ENCODE measurements at places on chromosomes 11 and 22. TPM values are rescaled to one million over a fixed set of nuclear protein-coding genes. Genes with fewer than 3 reads are reported as not detected.

- no peak for DNase-seq
These were observed 5.8 kb downstream of the MS4A12 start for GRCh38 chr11:60498399-60498798.

GRCh38 chr11:79082280-79082679 is 358.6 kb downstream of the TENM4 start:
- no peak for DNase-seq

DNA sequence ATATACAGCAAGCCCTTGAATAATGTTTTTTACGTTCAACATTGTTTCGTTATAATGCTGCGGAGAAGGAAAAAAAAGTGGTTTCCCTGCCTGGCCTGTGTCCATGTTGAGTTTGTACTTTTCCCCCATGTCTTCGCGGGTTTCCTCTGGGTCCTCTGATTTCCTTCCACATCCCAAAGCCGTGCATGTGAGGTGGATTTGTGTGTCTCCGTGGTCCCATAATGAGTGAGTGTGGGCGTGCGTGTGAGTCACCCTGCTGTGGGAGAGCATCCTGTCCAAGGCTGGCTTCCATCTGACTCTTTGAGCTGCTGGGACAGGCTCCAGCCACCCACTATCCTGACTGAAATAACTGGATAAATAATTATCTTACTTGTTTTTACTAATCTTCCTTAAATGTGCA is 29.6 kb upstream of the SNX19 start:
- DNase-seq = no peak

DNA sequence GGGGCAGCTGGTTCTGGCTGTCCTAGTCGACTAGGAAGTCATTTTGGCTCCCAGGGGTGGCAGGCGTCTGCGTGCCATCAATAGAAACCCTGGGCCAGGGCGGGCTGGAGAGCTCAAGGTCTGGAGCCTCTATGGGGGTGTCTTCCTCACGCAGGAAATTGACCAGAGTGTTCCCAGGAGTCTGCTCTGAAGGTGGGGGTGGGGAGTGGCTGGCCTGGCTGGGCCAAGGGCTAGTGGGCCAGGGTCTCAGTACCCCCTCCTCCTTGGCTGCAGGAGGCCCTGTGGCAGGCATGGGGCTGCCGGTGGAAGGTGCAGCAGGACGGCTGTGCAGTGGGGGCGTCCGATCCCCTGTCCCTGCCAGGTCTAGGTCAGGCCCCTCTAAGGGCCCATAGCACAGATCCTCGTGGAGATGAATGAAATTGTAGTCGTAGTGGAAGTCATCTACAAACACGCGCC is 64.6 kb downstream of the ARFGAP3 start:
- DNase-seq = no peak

DNA sequence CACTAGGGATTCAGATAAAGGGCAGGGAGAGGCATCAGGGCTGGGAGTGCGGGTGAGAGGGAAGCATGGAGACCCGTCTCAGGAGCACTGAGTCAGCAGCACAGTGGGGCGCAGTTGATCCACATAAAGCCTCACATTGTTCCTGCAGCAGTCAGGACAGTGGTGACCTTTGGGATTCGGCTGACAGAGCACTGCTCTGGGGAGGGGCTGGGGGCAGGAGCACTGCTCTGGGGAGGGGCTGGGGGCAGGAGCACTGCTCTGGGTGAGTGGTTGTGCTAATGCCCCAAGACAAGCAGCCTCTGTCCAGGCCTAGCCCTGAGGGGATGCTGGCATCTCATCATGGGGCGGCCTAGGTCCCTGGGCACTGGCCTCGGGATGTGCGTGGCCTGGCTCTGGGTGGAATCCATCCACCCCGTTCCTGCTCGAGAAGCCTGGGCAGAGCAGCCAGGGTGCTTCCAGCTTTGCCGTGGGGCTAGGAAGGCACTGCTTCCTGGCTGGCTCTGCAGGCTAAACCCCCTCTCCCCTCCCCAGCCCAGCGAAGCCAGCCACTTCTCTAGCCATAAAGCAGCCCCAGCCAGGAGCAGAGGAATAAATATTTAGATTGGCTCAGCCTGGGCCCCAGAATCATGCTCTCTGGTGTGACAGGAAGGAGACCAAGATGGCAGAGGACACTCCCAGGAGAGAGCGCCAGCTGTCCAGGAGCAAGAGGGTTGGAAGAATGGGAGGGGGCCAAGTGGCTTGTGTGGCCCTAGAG is 7.3 kb downstream of the OAF start:
- no peak for DNase-seq

GRCh38 chr11:47466701-47467250 is 17.8 kb upstream of the RAPSN start:
- no peak for DNase-seq

GRCh38 chr11:107740271-107740670 is 28.4 kb upstream of the SLN start:
- DNase-seq = no peak

- no peak for DNase-seq
These were observed 20.9 kb downstream of the BRSK2 start for GRCh38 chr11:1410366-1411291.

DNA sequence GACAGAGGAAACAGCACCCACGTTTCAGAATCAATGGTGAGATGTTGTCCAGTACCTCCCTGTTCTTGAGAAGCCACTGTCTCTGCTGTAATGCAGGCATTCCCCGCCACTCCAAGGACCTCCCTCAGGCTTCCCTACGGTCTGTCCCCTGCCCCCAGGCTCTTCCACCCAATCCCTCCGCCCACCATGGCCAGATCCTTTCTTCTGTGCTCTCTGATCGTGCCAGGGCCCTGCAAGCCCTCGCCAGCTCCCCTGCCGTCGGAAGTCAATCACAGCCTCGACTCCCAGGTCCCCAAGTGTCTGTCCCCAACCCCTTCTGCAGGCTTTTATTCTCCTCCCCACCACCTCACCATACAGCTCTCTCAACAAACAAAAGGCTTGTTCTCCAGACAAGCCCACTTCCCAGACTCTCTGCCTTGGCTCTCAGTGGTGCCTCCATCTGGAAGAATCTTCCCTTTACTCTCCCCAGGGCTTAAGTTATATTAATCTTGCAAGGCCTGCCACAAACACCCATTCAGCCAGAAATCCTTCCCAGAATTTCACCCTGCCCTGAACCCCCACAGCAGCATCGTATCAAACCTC is 13.7 kb downstream of the SCN4B start:
- DNase-seq = no peak

- DNase-seq = no peak
These were observed 61.5 kb downstream of the SYN3 start for GRCh38 chr22:32996702-32997101.

DNA sequence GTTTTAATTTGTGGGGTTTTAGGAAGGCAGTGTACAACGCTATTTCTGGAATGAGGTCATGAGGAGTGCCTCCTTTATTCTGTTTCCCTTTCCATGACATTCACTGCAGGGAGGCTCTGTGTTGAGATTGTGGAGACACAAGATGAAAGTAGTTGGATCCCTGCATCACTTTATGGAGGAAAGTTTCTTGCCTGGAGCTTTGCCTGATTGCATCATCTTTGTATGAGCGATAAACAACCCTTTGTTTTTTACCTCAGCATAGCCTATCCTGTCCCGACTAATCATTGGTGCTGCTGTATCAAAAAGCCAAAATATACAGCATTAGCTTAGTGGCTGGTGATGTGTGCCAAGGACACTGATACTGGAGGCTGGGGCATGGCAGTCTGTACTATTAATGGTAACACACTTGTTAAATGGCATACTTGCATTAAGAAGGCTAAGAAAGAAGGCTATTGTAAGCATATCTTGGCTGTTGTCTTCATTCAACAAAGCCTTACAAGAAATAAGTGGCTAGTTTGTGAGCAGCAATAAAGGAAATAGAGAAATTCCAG is 31.2 kb upstream of the SLC5A4 start:
- no peak for DNase-seq

GRCh38 chr22:36097880-36098279 is 62.7 kb downstream of the APOL3 start:
- DNase-seq = no peak

GRCh38 chr11:1497600-1497999 is 11.0 kb upstream of the MOB2 start:
- DNase-seq = no peak

DNA sequence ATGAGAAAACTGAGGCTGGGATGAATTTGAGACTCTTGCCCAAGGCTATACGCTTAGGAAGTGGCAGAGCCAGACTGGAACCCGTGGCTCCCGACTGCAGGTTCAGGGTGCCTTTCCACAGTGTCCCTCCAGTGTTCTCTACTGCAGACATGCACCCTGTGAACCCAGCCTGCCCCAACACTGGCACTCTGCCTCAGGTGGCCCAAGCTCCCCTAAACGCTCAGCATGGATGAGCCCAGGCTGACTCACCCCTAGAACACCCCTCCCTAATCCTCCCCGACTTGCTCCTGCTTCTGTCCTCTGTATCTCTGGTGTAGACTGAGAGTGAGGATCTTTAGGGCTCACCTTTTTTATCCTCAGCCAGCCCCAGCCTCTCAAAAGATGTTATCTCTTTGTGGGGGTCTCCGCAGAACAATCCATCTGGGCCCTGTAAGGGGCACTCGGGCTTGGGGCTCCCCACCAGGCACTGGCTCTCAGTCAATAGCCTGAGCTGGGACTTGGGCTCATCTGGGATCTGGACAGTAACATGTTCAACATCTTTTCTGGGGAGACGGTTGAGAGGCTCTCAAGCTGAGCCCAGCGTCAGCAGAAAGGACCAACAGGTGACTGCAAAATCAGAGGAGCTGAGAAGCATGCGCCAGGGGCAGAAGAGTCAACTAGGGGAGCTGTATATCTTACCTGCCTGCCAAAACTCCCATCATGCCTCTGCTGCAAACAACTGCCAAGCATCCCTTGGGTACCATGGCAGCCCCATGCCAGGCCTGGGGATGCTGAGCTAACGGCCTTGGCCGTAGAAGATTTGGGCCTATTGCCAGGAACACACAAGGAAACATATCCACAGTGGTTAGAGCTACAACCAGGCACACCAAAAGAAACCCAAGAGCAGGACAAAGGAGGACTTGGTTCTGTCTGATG is 176.2 kb downstream of the BUD13 start:
- no peak for DNase-seq

DNA sequence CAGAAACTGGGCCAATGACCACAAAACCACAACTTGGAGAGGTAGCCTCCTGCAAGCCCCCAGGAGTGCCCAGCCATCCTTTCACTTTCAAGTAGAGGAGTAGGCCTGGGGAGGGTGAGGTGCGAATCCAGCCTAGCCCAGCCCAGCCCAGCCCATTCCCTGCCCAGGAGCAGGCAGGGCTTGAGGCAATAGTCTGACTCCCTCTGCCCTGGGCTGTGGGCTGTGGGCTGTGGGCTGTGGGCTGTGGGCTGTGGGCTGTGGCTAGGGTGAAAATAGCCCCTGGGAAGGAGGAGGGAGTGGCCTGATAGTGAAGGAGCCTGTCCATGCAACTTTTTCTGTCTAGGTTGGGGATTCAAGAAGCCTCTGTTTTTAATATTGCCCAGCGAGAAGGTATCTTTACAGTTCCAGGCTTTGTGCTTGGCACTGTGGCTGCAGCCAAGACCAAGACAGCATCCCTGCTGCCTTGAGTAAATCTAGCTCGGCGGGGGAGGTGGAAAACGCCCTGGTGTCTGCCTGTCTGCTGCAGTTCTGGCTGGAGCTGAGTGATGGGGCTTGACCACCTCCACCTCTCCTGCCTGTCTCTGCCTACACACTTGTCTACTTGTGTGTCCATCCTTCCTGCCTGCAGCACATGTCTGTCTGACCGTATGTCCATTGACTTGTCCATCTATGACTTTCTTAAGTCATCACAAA is 40.7 kb downstream of the LMO1 start:
- no peak for DNase-seq

- DNase-seq = peak; percentile 70
These were observed 557 bp downstream of the RANGAP1 start for GRCh38 chr22:41285441-41285819.

DNA sequence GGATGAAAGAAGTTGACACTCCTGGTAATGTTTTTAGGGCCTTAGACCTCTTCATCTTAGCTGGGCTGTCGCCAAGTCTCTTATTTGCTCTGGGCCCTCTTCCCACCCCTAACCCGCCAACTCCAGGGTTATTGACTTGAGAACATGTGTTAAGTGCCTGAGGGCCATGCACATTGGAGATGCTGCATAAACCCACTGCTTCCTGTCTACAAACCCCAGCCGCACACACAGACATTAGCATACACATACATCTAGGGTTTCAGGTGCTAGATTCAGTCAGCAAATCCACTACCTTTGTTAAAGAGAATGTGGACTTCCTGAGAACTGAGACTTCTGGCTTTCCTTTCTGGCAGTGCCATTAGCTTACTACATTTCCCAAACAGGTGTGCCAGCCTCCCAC is 817 bp downstream of the PANX3 start:
- no peak for DNase-seq

DNA sequence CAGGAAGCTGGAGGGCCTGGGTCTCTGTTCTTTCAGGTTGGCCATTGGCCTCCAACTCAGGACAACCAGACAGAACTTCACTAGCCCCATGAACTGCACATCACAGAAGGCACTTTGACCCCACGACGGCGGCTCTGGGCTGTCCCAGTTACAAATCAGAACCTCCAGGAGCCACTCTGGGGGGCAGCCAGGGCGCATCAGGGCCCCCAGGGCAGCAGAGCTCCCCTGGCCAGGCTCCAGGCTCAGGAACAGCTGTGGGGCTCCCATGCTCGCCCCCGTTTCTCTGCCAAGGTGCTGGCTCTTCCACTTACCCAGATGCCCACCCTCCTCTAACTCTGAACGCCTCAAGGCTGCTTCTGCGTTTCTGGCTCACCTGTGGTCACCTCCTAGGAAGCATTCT is 25.5 kb downstream of the TOLLIP start:
- no peak for DNase-seq

GRCh38 chr11:66879583-66879982 is 22.7 kb downstream of the LRFN4 start:
- no peak for DNase-seq

- DNase-seq = no peak
These were observed 63.6 kb downstream of the DHCR7 start for GRCh38 chr11:71384561-71384960.

DNA sequence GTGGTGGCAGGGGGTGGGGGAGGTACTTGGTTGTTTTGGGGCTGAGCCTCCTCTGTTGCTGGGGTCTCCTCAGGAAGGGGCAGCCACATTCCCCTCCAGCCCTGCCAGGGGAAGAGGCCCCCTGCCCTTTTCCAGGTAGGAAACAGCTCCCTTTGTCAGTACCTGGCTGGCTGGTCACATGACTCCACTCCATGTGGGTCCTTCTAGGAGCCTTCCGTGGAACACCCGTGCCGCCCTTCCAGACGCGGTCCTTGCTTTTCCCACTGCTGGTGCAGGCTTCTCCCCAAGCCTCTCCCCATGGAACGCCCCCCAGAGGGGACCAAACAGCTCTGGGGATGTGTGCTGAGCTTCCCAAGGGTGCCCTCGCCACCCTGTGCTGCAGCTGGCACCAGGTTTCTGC is 19.9 kb downstream of the IFT27 start:
- no peak for DNase-seq

Gene ABTB2
- 1.1 TPM for total RNA-seq

Gene LARGE1
- 11.6 TPM for total RNA-seq

Gene FOLR1
- total RNA-seq = not detected

Gene DDTL
- not detected for total RNA-seq

Gene SLC25A45
- total RNA-seq = 61.0 TPM

Gene PEX16
- 61.3 TPM for total RNA-seq

Gene SULT4A1
- total RNA-seq = not detected

Gene TEX54
- not detected for total RNA-seq

Measured in natural killer cell (primary cell).